Stimulated activated CD4-positive, alpha-beta T cell treated with anti-CD3 and anti-CD28 coated beads, TNF-alpha, amount 100 ng/mL, for 4 hours (primary cell): ENCODE measurements at places on chromosomes 3 and 15.

- no peak for DNase-seq
Measured at GRCh38 chr3:458653-459310, 262.2 kb downstream of the CHL1 start.

DNA sequence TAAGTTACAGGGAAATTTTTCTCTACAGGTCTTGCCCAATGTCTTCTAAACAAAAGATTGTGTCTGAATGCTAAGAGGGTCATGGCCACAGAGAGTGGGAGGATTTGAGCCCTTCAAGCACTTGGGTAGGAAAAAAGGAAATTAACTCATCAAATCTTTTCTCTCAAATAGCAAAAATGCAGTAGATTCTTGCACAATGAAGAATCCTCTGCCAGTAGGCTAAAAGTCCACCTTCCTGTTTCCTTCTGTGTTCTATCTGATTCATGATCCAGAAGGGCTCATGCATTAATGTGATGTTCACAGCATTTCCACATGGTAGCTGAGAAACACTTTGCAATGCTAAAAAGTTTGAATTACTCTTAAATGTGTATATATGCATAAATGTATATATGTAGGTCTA, 177.1 kb downstream of the CD47 start:
- no peak for DNase-seq

DNA sequence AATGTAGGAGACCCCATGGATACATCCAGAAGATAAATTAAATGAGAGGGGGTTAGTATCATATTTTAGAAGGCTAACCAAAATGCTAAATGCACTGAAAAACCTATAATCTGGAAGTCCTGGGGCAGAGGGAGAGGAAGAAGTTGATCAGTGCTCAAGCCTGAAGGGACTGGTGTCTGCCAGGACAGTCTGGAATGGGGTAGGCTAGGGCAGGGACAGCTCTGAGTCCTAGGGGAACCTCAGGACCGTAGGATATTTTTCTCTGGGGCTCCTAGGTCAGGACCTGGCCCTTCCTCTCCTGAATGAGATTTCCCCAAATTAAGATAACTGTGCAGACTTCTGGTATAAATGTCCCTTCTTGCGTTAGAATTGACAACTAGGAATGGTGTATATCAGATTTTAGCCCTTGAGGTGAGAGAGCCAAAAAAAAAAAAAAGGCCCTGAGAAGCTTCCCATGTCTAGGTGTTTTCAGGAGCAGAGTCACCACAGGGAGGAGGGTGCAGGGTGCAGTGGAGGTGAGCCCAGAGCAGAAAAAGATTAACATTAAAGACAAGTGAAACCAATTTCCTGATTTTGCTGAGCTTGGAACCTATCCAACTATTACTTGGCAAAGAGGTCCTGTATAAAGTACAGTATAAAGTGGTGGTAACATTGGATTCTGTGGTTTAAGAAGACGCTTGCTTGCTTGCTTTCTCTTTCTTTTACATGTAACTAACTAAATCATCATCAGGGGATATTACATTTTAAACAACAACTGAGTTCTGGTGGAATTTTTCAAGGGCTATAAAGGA, 63.5 kb downstream of the HACD2 start:
- DNase-seq, result no peak

DNA sequence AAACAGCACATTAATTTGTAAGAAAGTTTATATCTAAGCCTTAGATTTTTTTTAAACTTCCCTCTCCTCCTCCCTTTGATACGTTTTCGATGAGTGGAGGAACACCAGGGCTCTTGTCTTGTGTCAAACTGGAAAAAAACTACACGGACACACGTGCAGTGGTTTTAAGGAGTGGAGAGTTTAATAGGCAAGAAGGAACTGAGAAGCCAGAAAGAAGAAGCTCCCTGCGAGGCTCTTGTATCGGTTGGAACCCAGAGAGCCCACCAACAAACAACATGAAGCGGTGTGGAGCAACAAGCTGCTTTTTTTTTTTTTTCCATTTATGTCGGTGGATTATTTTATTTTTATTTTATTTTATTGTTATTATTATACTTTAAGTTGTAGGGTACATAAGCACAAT, 18.6 kb downstream of the NDUFB4 start:
- no peak for DNase-seq

DNA sequence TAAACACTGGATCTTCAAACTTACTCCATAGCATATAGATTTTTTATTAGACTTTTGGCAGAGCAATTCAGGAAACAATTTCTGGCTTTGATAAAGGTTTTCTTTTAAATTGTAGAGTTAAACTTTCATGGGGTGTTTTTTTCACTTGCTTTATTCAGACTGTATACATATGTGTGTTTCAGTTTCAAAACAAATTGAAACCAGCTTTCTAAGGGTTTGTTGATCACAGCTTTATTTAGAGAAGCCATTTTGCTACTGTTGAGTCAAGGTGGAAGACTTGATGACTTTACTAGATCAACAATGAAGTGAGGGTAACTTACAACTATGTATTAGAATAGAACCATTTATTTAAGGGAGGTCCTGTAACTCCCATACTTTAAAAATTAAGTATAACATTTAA, 6.2 kb downstream of the UBE2E1 start:
- no peak for DNase-seq

- DNase-seq, result no peak
Measured at GRCh38 chr3:23244324-23245041, 41.4 kb downstream of the UBE2E2 start.

- no peak for DNase-seq
Measured at GRCh38 chr3:190375246-190375645, 12.7 kb upstream of the CLDN16 start.

GRCh38 chr15:101510212-101511197, 21.0 kb upstream of the PCSK6 start:
- DNase-seq, result no peak

GRCh38 chr15:31235311-31236183, 91.1 kb upstream of the KLF13 start:
- no peak for DNase-seq

DNA sequence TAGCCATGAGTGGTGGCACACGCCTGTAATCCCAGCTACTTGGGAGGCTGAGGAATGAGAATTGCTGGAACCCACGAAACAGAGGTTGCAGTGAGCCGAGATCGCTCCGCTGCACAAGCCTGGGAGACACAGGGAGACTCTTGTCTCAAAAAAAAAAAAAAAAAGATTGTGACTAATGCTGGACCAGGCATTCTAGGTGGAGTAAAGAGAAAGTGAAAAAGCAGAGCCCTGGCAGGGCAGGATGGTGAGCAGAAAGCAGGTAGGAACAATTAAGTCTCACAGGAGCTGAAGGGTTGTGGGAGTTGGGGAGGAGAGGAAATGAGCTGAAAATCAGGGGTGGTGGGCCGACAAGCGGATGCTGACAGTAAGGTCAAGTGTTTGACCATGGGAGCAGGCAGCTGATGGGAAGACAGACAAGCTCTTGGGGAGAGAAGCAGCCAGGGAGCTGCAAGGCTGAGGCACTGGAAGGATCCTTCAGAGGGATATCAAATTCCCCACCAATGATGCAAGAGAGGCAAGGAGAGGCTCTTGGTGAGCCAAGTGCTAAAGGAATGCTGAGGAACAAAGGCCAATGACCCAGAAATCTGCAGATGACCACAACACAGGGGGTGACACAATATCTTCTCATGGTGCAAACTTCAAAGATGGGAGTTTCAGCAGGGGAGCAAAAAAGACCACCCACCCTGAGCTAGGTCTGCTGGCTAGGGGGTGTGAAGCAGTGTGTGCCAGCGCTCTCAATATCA, 251.1 kb downstream of the ULK4 start:
- DNase-seq, result no peak

DNA sequence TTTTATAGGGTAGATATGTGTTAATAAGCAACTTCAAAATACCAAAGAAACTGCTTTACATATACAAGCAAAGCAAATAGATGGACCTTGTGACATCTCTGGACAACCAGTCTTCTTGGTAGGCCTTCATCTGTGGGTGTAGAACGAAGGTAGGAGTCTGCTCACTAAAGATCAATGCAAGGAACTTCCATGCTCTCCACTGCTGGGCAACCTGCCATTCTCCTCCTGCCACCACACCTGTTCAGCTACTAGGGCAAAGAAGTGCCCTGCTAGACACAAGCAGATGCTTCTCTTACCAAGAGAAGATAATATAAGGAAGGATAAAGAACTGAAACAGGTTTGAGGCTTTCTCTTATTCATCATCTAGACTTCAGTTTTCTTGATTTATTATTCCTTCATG, 12.6 kb downstream of the PPARG start:
- no peak for DNase-seq

- DNase-seq, result no peak
Measured at GRCh38 chr3:143151004-143151731, 31.6 kb downstream of the CHST2 start.

GRCh38 chr3:72625602-72626337, 222.5 kb downstream of the SHQ1 start:
- DNase-seq, result no peak

DNA sequence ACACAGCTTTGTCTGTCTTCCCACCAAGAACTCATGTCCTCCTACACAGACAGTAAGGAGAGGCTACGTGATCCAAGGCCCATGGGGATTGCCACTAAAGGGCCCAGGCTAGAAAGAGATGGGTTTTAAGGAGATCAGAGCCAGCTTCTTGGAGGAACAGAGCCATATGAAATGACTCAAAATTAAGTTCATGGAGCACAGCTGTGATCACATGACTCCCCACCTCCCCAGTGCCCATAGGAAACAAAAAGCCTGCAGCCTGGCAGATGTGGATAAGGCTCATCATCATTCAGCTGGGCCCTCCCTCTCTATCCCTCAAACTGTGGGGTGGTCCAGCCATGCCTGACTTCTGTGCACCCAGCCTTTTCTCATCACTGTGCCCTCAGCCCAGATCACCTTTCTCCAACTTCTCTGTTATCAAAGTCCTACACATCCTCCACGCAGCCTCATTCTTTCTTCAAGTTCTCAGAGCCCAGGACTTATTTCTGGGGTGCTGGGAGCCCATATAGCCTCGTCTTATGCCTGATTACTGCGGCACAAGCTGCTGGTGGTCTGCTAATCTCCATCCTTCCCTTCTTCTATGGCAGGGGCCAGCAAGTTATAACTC, 137.6 kb downstream of the SMAD6 start:
- no peak for DNase-seq

DNA sequence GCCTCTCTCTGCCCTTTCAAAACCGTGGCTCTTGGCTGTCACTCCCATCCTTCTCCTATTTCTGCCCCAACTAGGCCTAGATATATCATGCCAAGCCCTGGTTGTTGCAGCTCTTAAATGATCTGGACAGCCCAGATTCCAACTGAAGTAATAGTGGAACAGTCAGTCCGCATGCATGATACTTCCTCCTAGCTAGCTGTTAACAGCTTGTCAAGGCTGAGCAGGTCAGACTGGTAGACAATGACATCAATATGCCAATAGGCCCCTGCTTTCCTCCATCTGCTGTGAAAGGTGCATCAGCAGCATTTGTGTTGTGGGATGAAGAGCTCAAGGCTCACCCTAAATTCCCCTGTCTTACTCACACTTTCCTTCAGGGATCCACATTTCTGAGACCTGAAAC, 527.7 kb upstream of the TGFBR2 start:
- no peak for DNase-seq

- no peak for DNase-seq
Measured at GRCh38 chr3:46463120-46463867, 1.4 kb downstream of the LTF start.

DNA sequence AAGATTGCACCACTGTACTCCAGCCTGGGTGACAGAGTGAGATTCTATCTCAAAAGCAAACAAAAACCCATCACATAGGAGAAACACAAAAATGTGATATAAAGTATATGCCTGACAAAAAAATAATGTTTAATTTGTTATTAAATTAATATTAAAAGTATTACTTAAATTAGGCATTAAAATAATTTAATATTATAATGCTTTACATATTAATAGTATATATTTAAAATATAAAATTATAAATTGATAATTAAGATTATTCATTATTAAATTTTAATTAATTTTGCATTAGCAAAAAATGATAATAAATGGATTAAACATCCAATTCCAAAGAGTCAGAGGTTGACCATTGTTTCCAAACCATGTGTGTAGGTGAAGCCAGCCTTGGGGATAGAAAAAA, 22.0 kb upstream of the GABRA5 start:
- DNase-seq, result no peak

DNA sequence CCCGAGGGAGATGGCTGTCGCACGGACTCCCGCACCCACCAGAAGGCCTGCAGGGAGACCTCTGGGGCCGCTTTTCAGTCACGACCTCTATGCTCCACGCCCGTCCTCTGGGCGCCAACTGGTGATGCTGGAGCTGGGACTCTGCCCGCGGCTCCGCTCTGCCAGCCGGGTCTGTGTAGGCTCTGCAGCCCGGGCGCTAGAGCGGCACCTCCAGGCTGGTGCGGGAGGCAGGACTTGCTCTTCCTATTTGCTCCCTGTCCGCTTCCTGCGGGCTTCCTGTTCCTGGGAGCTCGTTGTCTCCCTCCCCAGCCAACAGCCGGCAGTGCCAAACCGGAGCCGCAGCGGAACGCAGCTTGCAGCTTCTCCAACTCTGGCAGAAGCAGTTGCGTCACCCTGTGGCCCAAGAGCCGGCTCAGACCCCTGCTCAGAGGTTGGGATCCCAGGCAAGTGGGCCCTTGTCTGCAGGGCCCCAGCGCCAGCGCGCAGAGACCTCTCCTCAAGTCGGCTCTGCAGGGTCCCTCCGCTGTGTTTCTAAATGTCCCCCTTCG, 285.9 kb downstream of the XXYLT1 start:
- no peak for DNase-seq

DNA sequence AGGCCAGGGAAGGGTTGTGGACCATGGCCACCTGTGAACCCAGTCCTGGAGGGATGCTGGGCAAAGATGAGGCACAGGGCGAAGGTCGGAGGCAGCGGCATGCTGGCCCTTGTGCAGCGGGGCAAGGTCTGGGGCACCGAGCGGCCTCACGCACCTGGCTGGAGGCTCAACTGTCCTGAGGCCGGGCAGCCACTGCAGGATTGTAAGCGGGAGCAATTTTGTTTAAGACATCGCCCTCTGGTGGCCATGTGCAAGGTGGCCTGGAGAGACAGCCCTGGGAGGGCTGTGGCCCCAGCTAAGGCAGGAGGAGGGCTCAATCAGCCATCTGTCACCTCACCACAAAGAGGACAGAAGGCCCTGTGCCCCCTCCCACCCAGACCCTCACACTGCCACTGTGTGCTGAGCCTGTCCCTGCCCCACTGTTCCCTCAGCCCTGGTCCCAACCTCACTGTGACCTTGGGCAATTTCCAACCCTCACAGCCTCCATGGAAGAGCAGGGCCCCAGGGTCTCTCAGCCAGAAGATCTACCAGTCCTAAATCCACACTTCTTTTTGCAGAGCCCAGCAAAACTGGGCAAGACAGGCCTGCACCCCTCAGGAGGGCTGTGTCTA, 46.2 kb downstream of the TPRA1 start:
- DNase-seq, result peak; percentile 41

- no peak for DNase-seq
Measured at GRCh38 chr15:20352241-20353200, 189.1 kb downstream of the GOLGA6L6 start.

GRCh38 chr3:126407412-126408044, 12.8 kb downstream of the CFAP100 start:
- DNase-seq, result no peak

DNA sequence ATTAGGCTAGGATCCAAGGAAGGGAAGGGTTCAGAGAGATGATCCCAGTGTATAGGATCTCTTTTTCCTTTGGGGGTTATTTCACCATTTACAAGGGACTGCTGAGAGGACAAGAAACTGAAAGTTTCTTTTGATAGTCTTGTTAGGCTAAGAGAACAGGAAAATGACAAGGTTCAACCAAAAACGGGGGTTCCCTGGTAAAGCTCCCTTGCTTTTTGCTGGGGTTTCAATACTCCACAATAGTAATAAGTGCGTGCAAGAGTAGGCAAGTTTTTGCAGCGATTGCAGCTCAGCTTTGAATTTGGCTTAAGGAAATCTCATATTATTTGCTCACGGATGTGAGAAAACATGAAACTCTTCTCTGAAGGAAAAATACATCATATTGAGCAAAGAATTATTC, 18.8 kb upstream of the SUSD5 start:
- no peak for DNase-seq
